ENCODE measurements at places on chromosomes 5 and 9.

GRCh38 chr9:125701351-125701750, 5.7 kb downstream of the MAPKAP1 start:
- DNase-seq: peak; percentile 4

- no peak for DNase-seq
These were observed 587.7 kb upstream of the GRAMD2B start for GRCh38 chr5:125835293-125836172.

DNA sequence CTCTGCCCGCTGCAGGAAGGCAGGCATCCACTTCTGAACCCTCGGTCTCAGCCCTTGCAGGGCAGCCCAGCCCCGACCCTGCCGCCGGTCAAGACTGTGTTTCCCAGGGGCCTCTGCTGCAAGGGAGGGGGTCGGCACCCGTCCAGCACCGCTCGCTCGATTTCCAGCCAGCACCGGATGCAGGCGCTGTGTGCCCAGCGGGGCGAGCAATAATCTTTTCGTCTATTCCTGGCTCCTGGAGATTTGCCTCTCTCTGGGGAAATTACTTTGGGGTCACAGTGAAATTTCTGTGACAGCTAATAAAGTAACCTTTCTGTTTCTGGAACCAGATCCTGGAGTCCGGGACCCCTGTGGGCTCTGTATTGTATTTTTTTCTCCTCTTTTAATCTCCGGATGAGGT, 155.3 kb downstream of the COL23A1 start:
- no peak for DNase-seq

- no peak for DNase-seq
These were observed 32.0 kb upstream of the MSX2 start for GRCh38 chr5:174692381-174692780.

DNA sequence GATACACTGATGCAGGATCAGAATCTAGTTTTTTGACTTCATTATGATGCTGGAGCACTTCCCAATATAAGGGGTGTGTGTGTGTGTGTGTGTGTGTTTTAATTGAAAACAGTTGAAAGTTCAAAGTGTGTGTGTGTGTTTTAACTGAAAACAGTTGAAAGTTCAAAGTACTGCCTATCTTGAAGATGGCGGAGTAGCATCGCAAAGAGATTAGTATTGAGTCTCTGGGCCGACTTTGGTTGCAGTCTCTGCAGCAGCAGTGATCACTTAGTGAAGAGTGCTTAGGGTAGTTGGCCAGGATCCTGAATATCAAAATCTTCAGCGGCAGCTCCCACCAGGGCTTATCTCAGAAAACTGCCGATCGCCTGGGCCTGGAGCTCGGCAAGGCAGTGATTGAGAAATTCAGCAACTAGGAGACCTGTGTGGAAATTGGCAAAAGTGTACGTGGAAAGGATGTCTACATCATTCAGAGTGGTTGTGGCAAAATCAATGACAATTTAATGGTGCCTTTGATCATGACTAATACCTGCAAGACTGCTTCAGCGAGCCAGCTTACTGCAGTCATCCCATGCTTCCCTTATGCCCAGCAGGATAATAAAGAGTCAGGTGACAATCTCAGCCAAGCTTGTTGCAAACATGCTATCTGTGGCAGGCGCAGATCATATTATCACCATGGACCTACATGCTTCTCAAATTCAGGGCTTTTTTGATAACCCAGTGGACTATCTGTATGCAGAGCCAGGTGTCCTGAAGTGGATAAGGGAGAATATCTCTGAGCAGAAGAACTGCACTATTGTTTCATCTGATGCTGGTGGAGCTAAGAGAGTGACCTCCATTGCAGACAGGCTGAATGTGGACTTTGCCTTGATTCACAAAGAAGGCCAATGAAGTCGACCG, 7.3 kb upstream of the SCAI start:
- no peak for DNase-seq

DNA sequence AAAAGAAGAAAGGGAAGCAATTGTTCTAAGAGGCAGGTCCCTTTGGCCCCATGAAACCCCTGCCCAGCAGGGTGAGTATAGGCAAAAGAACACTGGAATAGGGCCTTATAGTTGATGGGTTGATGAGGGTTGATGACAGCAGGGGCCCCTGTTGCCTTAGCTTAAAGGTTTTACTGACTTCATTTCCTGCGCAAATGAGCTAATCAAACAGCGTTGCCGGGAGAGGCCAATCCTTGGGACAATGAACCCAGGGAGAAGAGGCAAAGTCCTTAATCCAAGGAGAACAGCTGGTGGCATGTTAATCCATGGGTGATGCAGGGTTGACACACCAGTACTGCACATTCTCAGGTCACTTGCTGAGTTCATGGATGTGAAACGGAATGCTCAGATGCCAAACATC, 22.0 kb upstream of the EPB41L4B start:
- no peak for DNase-seq

GRCh38 chr5:143886096-143886495, 74.1 kb downstream of the HMHB1 start:
- no peak for DNase-seq

GRCh38 chr9:126326228-126327005, at the start of gene MVB12B:
Gene MVB12B (plus strand): TSS chr9:126326829. CDS start chr9:126326930, 101 bp downstream.
- DNase-seq: peak; percentile 52

- peak; percentile 55 for DNase-seq
These were observed 1.3 kb upstream of the ST8SIA4 start for GRCh38 chr5:100904259-100904861.

DNA sequence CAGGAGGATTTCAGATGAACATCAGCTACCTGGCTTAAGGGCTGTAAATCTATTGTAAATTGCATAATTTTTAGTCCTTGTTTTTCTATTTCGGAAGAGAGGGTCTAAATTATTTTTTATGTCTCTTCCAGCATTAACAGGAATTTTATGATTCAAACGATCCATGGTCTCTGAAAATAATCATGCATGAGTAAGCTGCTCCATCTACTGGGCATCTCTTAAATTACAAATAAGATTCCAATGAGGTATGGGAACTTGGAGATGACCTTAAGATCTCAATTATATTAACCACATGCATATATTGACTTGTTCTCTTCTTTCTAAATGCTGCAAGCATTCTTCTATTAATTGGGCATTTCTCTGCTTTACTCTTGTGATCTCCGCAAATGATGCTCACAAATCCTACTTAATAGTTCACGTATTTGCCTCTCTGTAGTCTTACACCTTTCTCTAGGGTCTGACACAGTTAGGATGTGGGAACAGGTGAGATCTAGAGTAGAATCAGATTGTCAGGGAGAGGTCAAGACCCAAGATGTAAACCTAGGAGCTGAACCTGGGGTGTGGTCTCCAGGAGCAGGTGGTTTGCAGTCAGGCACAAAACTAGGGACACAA, 86.9 kb downstream of the NUDT12 start:
- no peak for DNase-seq

DNA sequence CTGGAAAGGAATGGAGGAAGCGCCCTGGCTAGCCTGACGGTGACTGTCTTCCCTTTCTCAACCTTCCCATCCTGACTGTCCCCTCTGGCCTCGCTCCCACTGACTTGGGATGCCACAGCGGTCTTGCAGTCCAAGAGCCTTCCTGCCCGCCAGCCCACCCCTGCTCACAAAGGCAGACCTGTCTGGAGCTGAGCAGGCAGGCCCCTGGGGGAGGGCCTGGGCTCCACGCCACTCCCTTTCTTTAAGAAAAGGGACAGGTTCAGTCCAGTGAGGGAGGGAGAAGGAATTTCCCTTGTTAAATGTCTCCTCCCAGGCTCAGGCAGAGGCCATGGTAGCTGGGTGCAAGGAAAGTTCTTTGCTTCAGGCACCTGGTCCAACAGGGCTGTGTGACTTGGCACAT, 18.1 kb downstream of the FGF1 start:
- no peak for DNase-seq

DNA sequence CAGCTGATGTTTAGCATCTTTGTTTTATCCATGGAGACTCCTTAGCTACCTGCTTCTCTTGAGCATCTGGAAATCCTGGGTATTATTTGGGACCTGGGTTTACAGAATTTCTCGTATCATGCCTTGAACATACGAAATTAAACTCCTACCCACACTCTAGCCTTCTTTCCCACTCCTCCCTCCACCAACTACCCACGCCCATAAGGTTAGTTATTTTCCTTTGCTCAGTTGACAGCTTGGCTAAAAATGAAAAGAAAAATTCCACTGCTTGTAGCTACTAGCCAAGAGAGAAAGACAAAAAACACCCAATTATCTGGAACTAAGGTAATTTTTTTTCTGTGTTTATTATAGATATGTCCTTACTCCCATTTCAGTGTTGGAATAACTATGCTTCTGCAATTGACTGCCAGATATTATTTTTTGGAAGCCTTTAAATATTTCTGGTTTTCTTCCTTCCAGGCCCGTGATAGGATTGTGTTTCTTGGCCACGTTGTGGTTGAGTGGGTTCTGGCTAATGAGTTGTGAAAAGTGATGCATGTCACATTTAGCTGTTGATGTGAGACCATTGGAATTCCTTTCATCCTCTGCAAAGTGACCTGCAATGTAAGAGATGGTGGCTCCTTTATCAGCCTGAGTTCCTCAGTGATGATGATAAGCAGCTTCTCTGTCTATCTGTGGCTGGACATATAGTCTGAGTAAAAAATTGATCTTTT, 308.1 kb downstream of the LRRC70 start:
- DNase-seq: no peak

GRCh38 chr9:113687680-113688371, 188.3 kb upstream of the ZNF618 start:
- peak; percentile 6 for DNase-seq

DNA sequence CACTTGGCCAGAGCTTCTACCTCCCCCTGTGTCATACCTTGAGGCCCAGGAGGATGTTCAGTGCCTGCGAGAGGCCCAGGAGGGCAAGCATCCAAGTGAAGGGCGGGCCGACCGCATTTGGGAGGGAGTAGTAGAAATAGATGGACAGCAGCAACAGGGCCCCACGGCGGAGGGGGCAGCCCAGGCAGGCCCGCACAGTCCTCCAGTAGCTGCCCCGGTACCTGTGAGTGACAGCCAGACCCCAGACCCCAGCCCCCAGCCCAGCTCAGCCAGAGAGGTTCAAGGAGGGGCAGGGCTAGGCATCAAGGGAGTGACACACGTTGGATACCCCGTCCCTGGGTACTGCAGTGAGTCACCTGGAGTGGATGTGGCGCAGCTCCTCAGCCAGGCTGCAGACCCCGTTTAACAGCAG, 1.4 kb downstream of the STING1 start:
- no peak for DNase-seq

DNA sequence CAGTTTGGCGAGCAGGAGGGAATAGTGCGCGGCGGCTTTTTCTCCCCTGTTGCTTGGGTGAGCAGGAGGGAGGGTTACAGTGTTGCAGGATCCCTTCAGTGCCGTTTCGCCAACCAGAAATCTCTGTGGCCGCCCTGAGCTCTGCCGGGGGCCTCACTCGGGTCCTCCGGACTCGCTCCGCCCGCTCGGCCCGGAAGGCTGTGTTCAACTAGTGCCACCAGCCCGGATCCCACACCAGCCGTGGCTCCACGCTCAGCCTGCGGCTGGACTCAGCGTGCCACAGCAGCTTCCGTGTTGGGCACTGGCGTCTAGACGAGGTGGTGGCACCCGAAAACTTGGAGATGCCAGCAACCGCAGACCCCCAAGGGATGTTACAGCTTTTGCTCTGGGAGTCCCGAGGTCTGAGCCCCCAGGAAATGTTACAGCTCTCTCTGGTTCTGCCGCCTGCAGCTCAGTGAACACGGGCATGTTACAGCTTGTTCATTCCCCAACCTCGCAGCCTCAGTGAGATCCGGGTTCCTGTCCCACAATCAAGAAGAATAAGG, 16.0 kb upstream of the OR13C9 start:
- DNase-seq: no peak

GRCh38 chr5:74848553-74849025, 17.6 kb downstream of the FAM169A start:
- no peak for DNase-seq

- DNase-seq: no peak
These were observed 208.8 kb downstream of the DNAH5 start for GRCh38 chr5:13735691-13736090.

- DNase-seq: no peak
These were observed 20.0 kb downstream of the ERAP2 start for GRCh38 chr5:96896276-96896675.

DNA sequence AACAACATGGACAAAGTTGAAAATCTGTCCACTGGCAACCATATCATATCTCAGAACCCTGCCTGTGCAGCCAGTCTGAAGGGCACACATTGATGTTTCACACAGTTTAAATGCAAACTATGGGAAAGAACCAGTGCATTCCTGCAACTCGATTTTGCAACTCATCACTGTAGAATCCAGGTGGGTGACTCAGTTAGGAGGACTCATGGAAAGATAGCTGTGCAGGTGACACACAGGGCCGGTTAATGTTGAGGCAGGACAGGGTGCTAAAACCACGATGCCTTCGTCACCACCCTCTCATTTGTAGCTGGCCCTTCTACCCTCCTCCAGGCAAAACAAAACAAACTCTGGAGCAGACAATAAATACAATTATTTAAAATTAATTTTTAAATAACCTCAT, 62.8 kb downstream of the TLE1 start:
- DNase-seq: no peak

Measured in activated naive CD8-positive, alpha-beta T cell treated with anti-CD3 and anti-CD28 coated beads, Interleukin-2, amount 50 U/mL, for 24 hours (primary cell).